ENCODE measurements at places on chromosomes 1 and 21.

GRCh38 chr21:46024141-46024540, 42.6 kb downstream of the COL6A1 start:
- DNase-seq, result no peak

DNA sequence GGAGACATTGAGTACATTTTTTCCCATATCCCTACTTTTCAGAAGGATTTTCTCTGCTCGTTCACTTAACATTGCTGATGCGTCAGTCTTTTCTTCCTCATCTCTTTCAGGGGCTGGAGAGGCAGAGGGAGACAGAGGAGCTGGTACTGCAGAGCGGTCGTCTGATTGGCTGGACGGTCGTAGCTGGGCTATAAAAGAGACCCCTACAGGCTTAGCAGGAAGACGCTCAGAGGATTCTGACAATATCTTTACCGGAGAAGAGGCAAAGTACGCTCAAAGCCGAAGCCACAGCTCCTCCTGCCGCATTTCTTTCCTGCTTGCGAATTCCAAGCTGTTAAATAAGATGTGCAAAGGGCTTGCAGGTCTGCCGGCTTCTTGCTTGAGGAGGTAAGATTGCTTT, at the start of gene RGS4:
TSS of gene RGS4 (plus strand) at position 220 of the 400 bp plus-strand sequence. CDS start at position 344, 124 bp downstream.
- DNase-seq, result no peak

GRCh38 chr1:56456435-56457101, 122.8 kb downstream of the PLPP3 start:
- DNase-seq, result no peak

- DNase-seq, result no peak
These were observed 2.6 kb downstream of the PUM1 start for GRCh38 chr1:31062867-31063380.

- DNase-seq, result no peak
These were observed 8.9 kb downstream of the CITED4 start for GRCh38 chr1:40853113-40853884.

- no peak for DNase-seq
These were observed 443.4 kb upstream of the C1orf87 start for GRCh38 chr1:60516996-60517395.

GRCh38 chr1:9482816-9483572, 56.3 kb upstream of the SLC25A33 start:
- no peak for DNase-seq

DNA sequence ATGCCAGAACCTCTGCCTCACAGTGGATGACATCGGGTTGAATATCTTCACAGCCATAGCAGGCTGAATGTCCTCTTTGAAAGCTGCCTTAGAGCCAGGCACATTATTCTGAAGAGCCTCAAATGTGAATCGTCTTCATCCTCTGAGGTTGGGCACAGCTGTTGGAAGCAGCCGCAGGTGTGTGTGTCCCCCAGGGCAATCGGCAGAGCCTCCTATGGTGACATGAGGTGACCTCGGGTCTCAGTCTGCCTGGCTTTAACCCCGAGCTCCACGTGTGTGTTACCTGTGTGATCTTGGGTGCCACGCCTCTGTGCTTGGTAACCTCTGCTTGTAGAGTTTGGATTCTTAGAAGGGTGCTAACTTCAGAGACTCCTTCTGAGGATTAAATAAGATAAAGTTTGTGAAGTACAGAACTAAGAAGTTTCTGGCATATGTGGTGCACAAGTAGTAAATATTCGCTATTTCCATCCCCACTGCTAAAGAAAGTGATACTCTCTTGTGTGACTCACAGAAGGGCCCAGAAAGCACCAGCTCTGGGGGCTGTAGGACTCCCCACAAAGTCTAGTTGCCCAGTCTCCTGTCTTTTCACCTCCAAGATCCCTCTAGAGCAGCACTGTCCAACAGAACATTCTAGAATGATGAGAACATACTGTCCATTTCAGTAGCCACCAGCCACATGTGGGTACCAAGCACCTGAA, 500.9 kb downstream of the NPHP4 start:
- no peak for DNase-seq

GRCh38 chr1:201816309-201816854, 12.6 kb upstream of the IPO9 start:
- DNase-seq, result no peak
